Fibroblast of skin of right biceps (primary cell): ENCODE measurements at places on chromosomes 16 and 17.

DNA sequence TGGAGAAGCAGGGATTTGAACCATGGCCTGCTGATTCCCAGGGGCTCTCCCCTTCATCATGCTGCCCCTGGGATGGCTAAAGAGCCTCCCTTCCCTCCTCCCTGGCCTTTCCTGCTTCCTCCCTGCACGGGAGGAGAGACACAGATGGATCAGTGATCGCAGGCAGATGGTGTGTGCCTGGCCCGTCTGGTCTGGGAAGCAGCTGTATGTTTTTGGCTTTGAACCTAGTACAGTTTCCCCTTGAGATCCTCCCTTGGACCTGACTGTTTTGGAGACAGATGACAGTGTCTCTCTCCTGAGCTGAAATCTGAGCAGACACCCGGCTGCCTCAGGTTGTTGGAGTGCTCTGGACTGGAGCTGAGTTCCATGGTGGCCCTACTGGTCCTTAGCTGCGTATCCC lies 29.0 kb upstream of the ATP2C2 start:
- no peak for DNase-seq

- no peak for DNase-seq
These were observed 2.7 kb upstream of the TRAF7 start for GRCh38 chr16:2152695-2153506.

DNA sequence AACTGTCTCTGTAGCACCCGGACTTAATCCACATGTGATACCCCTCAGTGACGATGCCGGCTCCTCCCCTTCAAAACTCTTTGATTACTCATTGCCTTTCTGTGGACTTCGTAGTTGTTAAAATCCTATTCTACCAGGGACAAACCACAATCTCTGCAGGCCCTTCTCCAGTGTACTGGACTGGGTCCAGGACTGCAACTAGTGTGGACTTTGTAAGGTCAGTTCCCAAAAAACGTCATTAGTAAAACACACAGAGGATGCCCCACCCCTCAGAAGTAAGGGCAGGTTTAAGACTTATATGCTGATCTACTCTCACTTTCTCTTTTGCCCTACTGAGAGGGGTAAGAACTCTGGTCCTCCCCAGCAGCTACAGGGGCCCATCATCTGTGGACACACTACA lies 10.5 kb upstream of the NUDT7 start:
- DNase-seq, result peak; percentile 43

- peak; percentile 91 for DNase-seq
These were observed at the start of the genes MYO19 and PIGW for GRCh38 chr17:36534840-36535668. Gene MYO19, minus strand, starts transcription at chr17:36534868. Its CDS starts 2,330 bp downstream, at chr17:36532538. Gene PIGW, plus strand, starts transcription at chr17:36534987. Its CDS starts 2,115 bp downstream, at chr17:36537102.

- no peak for DNase-seq
These were observed 160.9 kb downstream of the SLC39A11 start for GRCh38 chr17:72931635-72932034.

- DNase-seq, result no peak
These were observed 100.6 kb upstream of the PLCG2 start for GRCh38 chr16:81678326-81679095.

DNA sequence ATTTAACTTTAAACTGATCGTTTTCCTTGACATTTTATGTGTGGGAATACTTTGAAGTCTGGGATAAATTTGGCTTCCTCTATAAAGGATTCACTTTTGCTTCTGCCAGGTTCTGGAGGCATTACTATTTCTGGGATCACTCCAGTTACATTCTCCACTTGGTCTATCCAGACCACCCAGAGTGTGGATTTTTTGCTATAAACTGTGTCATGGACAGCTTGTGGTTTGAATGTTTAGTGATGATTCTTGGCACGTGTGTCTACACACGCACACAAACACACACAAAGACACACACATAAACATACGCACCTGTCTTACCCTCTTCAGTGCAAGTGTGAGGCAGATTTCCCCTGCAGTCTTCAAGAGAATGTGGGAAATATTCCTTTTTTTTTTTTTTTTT lies 27.4 kb upstream of the MSI2 start:
- DNase-seq, result no peak
